HAP-1 (cell line): ENCODE measurements at places on chromosomes 1 and 21.

GRCh38 chr1:221878134-221878533, 136.2 kb upstream of the DUSP10 start:
- DNase-seq, result no peak

GRCh38 chr1:228457017-228457395, 30.2 kb upstream of the RNF187 start:
- peak; percentile 24 for DNase-seq

DNA sequence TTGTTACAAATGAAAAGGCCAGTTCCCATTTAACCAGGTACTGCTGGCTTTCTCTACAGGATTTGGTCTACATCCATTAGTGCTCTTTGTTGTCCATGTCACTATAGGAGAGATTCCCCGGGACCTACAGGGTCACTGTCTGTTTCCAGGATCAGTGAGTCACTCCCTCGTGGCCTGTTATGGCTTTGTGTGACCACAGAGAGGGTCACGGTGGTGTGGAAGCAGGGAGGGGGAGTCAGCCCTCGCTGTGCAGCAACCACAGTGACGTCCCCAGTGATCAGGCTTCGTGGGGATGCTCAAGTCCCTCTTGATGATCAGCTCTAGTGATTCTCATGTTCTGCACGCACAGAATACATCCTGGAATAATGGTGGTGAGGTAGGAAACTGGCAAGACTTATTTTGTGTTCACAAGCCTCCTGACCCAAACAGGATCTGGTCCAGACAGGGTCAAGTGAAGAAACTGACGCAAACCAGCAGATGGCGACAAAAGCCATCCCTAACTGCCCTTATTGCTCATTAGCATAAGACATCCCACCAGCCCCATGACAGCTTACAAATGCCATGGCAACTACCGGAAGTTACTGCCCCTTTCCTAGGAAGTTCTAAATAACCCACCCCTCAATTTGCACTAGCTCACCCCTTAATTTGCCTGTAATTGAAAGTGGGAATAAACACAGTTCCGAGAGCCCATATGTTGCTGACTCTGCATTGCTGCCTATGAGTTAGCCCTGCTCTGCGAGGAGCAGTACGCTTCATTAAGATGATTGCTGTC, 98.5 kb downstream of the DISC1 start:
- DNase-seq, result peak; percentile 65

DNA sequence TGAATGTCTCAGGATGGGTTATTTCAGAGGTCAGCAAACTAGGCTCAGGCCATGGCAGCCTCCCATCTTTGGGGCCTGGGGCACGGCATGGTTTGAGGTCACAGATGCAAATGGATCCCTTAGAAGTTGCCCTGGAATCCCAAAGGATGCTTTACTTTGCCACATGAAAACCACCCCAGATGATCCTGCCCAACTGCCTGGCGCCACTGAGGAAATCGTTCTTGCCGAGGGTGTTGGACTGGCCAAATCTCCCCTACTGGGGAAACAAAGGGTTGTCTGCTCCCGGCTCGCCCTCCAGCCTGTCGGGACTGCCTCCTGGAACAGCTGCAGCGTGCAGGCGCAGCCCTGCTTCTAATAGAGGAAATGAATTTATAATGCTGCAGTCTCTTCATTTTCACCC, 173.0 kb upstream of the LMO4 start:
- no peak for DNase-seq

DNA sequence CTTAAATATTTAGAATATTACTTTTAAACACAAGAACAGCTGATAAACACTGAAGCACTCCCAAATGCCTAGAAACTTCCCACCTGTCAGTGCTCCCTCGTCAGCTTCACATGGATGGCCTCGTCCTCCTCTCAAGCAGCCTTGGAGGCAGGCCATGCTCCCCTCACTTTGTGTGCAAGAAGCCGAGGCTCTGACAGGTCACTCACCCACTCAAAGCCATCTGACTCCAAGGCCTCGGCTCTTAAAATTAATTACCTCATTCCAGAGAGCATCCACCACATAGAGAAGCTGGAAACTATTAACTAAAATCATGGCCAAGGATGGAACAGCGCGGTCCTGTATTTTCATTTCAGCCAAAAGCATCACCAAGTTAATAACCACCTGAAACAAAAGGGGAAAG, 17.8 kb downstream of the LBR start:
- no peak for DNase-seq

DNA sequence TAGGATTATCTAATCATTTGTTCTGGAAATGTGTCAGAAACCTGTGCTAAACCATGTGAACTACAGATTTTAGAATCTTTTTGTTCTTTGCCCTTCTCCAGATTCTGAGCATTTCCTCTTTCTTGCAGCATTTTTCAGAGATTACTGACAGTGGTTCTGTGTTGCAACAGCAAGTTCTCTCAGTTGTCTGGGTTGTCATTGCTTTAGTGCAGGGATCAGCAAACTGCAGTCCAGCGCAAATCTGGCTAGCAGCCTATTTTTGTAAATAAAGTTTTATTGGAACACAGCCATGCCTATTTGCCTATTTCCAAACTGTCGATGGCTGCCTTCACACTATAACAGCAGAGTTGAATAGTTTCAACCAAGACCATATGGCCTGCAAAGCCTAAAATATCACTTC, 66.3 kb upstream of the LRRC8D start:
- no peak for DNase-seq

DNA sequence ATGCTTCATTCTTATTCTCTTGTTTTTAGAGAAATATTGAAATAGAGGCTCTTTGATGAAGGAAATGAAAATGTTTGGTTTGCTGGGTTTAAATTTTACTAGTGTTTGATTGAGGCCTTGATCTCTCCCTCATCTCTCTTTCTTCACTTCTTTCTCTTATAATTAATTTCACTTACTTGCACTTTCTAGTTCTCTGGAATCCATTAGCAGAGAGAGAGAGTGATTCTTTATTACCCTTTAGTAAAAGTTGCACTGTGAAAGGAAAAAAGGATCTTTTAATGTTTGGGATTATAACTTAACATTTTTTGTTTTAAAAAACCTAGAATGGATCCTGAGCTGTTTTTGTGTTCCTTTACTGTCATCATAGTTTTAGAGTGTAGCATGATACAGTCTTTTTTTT, 12.2 kb downstream of the RPRD2 start:
- no peak for DNase-seq

DNA sequence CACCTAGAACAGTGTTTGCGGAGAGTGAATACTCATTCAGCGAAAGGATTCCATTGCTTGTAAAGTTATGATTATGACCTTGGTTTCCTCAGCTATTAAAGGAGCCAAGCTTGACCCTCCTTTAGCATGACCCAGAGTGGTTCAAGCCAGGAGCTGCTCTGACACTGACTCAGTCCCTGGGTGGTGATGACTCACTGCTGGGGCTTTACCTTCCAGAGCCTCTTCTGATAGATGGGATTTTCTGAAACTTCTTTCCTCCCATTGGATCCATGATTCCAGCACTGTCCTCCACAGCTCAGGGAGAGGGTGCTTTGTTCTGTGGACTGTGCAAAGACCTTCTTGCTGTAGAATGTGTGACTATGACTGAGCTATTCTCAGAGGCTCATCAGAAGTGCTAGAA, 77.4 kb downstream of the S1PR1 start:
- DNase-seq, result no peak

- no peak for DNase-seq
Measured at GRCh38 chr1:207669528-207670009, 24.6 kb downstream of the CR1L start.

DNA sequence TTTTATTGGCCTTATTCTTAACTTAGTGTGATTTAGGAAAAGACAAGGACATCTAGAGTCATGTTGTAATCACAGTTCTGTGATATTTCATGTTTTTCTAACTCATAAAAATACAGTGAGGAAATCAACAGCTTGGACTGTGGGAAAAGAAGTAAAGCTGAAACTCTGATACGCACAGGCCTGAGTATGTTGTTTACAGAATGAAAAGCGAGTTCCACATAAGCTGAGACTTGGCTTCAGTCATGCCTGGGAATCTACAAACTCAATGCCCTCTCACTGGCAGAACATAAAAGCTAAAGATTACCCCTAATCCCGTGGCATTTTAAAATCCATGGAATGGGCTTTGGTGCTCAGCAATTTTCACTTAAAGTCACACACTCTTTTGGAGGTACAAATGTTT, 23.6 kb upstream of the ATP5PO start:
- no peak for DNase-seq

GRCh38 chr1:33097137-33097611, 16.2 kb downstream of the AZIN2 start:
- DNase-seq, result no peak

GRCh38 chr1:247540581-247540980, 4.3 kb upstream of the OR2C3 start:
- DNase-seq, result no peak

GRCh38 chr1:216113181-216113580, 310.1 kb downstream of the USH2A start:
- DNase-seq, result no peak

DNA sequence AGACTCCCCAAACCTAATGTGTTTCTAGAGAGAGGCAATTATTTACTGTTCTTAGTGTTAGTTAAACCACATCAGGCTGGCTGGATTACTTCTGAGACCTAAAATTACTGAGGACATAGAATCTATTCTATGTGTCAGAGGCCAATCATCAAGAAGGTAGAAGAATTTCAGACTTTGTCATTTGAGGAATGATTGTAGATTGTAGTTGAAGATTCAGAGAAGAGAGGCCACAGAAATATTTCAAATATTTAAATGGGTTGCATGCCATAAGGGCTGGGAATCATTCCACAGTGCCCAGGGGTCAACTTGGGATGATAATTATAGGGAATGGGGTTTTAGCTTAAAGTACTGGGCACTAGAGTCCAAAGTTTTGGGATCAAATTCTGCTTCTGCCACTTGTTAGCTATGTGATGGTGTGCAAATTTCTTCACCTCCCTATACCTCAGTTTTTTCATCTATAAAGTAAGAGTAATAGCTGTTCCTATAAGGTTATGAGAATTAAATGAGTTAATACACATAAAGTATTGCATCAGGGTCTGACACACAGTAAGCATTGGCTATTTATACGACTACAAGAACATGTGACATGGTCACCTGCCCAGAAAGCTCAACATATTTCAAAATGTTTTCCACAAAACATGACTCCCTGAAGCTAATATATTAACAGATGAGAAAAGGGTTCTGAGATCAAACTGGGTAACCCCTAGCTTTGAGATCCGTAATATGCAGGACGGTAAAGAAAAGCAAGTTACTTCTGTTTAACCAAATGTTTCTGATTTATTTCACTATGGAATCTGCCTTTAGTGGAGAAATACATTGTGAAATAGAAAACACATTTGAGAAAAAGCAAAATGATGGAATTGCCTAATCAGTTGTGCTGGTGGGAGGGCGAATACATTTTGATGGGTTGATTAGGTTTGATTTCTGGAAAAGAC, 69.7 kb upstream of the SPAG17 start:
- no peak for DNase-seq

- no peak for DNase-seq
Measured at GRCh38 chr1:106608841-106609240, 447.6 kb upstream of the PRMT6 start.

GRCh38 chr1:153978274-153978909, 918 bp upstream of the JTB start:
- DNase-seq, result no peak

- no peak for DNase-seq
Measured at GRCh38 chr21:42480736-42481135, 15.3 kb downstream of the RSPH1 start.

- no peak for DNase-seq
Measured at GRCh38 chr1:119689511-119689910, 22.2 kb upstream of the PHGDH start.

- no peak for DNase-seq
Measured at GRCh38 chr1:108142773-108143394, 57.3 kb downstream of the SLC25A24 start.

- DNase-seq, result no peak
Measured at GRCh38 chr1:66747501-66747900, 4.8 kb upstream of the DYNLT5 start.

DNA sequence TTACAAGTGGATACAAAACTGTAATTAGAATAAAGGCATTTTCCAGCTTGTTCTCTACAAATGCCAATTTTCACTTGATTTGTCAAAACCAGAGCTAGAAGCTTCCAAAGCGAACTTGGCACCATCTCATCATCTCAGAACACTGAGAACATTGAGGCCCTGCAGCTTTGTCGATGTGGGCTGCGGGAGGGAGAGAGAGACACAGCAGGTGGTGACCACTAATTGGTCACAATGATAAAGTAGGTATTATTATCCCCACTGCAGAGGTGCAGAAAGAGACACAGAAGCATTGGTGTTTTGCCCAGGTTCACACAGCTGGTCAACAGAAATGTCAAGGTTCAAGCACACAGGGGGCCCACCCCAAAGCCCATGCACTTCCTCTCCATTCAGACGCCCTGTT, 72.2 kb upstream of the KRTAP19-8 start:
- DNase-seq, result no peak

GRCh38 chr1:183173828-183174227, 12.2 kb upstream of the LAMC2 start:
- no peak for DNase-seq

DNA sequence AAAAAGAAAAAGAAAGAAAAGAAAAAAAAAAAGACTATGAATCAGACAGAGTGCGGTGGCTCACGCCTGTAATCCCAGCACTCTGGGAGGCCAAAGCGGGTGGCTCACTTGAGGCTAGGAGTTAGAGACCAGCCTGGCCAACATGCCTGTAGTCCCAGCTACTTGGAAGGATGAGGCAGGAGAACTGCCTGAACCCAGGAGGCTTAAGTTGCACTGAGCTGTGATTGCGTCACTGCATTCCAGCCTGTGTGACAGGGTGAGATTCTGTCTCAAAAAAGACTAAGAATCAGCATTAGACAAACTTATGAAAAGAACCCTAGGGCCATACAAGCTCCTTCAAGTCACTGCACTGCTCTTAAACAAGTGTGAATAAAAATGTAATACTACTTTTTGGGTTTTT, 16.9 kb downstream of the PSMB4 start:
- no peak for DNase-seq

GRCh38 chr1:46607345-46608130, 3.5 kb upstream of the MKNK1 start:
- no peak for DNase-seq

DNA sequence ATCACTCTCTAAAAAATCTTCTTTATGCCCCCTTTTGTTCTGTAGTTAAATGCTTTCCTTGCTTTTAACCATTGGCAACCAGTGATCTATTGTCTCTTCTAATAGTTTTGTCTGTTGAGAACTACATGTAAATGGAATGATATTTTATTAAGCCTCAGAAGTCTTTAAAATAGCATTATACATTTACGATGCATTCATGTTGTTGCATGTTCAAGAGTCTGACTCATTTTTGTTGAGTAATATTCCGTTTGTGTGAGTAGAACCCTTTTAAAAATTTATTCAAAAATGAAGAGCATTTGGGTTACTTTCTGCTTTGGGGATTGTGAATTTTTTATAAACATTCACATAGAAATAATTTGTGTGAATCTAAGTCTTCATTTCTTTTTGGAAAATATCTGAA, 1352.9 kb downstream of the NCAM2 start:
- DNase-seq, result no peak

DNA sequence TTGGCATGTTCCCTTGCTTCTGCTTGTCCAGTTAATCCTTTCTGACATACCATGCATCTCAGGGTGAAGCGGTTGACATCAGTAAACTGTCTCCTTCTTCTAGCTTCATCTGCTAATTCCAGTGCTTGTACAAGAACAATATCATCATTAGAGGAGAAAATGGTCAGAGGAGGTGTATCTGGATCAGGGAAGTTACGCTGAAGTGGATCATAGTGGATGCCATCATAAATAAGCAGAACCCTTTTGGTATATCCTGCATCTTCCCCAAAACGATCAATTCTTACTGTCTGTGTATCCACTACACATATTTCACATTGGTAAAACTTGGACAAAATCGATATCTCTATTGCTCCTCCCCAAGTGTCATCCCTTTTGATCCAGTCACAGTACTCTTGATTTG, 2.0 kb downstream of the YOD1 start:
- DNase-seq, result no peak
